ENCODE measurements at places on chromosomes 3 and 15.

DNA sequence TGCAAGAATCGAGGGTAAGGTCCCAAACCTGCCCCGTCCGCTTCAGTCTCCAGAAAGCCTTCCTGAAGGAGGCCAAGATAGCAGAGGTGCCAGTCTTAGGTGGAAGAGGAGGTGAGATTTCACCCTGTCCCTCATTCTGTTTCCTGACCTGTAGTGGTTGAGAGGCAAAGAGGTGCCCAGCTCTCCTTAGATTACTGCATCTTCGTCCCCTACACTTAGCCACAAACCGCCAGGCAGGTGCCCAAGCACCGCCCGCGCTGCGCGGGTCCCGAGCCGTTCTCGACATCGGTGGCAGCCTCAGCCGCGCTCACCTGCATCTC, 23.8 kb upstream of the POLG start:
- DNase-seq, result no peak

DNA sequence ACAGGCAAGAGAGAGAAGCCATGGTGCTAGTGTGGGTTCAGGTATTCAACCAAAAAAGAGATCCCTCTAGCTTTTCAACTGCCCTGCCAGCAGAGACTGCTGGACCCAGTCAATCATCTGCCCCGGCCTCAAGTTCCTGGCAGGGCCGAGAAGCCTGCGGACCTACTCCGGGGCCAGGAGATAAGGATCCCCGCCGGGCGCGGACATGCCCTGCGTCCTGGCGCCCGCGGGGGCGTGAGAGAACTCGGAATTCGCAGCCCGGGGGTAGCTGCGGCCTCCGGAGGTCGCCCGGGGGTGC, 821 bp upstream of the MAGI1 start:
- DNase-seq, result no peak

DNA sequence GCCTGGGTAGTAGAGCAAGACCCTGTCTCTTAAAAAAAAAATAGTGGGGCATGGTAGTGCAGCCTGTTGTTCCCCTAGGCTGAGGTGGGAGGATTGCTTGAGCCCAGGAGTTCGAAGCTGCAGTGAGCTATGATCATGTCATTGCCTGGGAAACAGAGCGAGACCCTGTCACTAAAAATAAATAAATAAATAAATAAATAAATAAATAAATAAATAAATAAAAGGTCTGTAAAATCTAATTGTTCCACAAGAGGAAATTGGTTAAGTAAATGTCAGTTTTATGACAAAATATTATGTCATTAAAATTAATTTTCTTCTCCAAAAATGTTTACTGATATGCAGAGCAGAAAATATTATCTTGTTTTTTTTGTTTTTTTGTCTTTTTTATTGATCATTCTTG, 5.3 kb downstream of the CRELD1 start:
- no peak for DNase-seq

- DNase-seq, result no peak
Observed at GRCh38 chr3:161449785-161450184, 46.8 kb upstream of the OTOL1 start.

- DNase-seq, result no peak
Observed at GRCh38 chr3:138937690-138938055, 9.3 kb downstream of the FOXL2 start.

DNA sequence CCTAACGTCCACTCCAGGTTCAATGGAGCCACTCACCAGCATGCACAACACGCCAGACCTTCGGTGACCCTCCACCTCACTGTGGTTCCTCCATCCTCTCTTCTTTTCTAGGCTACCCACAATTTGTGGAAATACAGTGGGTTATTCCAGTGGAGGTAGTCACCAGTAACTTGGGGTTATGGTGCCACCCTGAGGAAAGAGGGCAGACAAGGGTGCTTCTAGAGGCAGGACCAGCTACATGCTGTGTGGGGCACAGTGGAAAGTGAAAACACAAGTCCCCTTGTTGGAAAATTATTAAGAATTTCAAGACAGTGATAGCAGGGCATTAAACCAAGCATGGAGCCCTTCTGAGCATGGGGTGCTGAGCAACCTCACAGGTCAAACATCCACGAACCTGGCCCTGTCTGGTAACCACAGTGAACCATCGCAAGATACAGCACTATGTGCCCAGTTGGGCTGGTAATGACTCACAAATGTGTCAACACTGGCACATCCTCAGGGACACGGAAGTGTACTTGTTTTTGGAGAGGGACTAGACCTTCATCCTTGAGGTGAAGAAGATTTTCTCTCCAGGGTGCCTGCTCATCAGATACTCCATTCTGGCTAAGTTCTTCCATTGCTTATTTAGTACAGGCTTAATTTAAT, 166.7 kb downstream of the STT3B start:
- DNase-seq, result no peak

- no peak for DNase-seq
Observed at GRCh38 chr3:64080616-64081234, 57.4 kb upstream of the PSMD6 start.

- no peak for DNase-seq
Observed at GRCh38 chr3:43073116-43073835, 32.6 kb downstream of the POMGNT2 start.

GRCh38 chr3:29955413-29955812, 651.0 kb upstream of the TGFBR2 start:
- DNase-seq, result no peak

Data from stimulated activated CD8-positive, alpha-beta memory T cell treated with anti-CD3 and anti-CD28 coated beads, Interleukin-12 subunit alpha, Interleukin-12 subunit beta, amount 100 ng/mL, for 1 hour (primary cell).